ENCODE measurements at places on chromosomes 6 and 20.

- DNase-seq: no peak
Measured at GRCh38 chr20:15320941-15321340, 983.5 kb upstream of the FLRT3 start.

DNA sequence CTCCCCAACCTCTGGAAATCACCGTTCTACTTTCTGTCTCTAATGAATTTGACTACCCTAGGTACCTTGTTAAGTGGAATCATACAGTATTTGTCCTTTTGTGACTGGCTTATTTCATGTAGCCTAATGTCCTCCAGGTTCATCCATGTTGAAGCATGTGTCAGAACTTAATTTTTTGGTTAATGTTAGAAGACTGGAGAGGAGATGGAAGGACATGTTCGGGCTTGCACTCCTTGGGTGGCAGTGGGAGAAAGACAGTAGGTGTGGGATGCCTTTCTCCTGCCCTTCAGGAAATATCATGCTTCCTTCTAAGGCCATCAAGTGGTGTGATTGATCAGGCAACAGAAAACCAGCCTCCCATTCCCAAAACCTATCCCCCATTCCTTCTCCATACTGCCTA lies 61.1 kb upstream of the RNF144B start:
- DNase-seq: no peak

DNA sequence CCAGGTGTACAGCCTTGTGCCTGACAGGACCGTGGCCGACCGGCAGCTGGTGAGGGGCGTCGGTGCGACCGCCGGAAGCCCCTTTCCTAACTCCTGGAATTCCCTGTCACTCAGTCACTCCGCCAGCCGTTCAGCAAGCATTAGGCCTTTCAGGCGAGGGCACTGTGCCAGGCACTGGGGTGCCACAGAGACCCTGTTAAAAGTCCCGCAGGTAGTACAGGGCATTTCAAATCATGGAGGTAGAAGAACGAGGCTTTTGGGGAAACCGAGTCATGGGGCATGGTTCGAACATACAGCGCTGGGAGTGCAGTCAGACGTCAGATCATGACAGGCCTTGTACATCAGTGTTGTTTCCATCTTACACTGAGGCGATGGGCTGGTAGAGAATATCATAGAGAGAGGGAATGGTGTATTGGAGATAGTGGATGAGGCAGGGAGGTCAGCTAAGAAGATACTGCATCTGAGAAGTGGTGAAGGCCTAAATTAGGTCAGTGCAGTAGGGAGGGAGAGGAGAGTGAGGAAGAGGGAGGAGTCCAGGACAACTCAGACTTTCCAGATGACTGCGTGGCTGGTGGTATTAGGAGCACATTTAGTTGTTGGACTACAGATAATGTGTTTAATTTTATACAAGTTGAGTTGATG lies 892 bp upstream of the DXO start:
- DNase-seq: no peak

- no peak for DNase-seq
Measured at GRCh38 chr6:90676516-90677300, 89.8 kb upstream of the MAP3K7 start.

GRCh38 chr6:13517116-13517515 lies 29.7 kb upstream of the GFOD1 start:
- no peak for DNase-seq

- DNase-seq: no peak
Measured at GRCh38 chr20:23063581-23063980, 14.1 kb upstream of the THBD start.

GRCh38 chr6:91877994-91878393 lies 1291.1 kb upstream of the MAP3K7 start:
- no peak for DNase-seq

DNA sequence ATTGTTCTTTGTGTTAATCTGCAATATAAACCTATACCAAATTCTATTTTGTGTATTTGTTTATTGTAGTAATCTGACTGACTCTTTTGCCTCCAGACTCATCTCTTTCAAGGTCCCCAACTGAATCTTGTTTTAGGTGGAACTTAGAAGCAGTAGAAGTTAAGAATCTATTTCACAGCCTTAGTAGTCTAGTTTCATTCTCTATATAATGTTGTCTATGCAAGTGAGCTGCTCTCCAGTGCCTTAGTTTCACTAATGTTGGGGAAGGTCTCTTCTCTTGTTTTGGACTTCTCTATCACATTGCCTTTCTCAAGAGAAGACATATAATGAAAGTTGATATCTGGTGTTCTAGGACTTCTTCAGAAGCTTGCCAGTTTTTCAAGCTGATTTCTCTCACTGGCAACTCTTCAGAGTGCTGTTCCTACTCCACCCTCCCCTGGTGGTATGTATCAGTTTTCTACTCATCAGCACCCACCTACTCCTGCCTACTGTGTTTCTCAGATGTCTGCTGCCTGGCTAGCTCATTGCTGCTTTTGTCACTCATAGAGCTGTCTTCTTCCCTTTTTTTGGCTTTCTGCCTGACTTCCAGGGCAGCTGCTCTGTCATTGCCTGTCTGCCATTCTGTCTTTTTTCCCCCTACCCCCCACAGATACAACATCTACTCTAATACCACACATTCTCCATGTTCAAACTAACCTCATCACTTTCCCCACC lies 82.1 kb downstream of the PTPRA start:
- no peak for DNase-seq

All from activated gamma-delta T cell treated with anti-CD3 and anti-CD28 coated beads, Interleukin-2, amount 50 U/mL, for 16 hours (primary cell).